Activated naive CD4-positive, alpha-beta T cell treated with anti-CD3 and anti-CD28 coated beads, Interleukin-2, amount 50 U/mL, for 16 hours (primary cell): ENCODE measurements at places on chromosomes 1 and 21.

DNA sequence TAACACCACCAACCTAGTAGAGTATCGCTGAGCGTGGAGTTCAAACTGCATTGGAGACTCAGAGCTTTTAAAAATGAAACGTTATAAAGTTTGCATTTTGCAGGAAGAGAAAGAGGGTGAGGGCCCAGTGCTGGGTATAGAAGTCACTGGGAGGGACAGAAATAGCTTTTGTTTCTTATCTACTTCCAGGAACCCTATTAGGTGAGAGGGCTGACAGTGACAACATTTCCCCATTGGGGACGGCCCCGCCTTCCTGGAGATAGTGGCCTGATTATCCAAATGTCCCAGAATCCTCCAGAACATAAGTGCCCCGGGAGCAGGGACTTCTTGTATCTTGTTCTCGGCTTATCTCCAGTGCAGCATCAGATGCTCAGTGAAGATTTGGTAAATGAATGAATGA is 574.9 kb downstream of the PTPRU start:
- DNase-seq = no peak

GRCh38 chr1:215256936-215257679 is 174.6 kb downstream of the KCNK2 start:
- DNase-seq = no peak

DNA sequence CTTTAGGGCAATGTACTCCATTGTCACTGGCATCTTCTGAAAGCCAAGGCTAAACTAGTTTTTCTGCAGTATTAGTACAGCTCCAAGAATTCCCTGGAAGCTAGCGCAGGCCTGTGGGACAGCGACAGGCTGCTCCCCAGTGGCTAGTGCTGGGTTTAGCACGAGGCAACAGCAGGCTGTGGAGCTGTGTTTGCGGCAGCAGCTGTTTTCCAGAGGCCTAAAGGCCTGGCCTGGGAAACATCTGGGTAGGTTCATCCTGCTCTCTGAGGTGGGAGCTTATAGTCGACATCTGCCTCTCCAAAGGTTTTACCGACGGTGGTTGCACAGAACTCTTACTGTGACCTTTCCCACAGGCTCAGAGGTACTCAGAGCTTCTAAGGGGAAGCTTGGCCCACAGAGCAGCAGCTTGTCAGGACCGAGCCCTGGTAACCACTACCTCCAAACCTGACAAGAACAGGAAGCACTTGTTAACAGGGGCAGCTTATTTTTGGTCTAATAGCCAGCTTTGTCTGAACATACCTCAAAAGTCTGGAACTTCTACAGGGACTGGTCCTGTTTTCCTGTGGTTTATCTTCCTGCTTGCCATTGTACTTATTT is 17.2 kb downstream of the CC2D1B start:
- DNase-seq = no peak

DNA sequence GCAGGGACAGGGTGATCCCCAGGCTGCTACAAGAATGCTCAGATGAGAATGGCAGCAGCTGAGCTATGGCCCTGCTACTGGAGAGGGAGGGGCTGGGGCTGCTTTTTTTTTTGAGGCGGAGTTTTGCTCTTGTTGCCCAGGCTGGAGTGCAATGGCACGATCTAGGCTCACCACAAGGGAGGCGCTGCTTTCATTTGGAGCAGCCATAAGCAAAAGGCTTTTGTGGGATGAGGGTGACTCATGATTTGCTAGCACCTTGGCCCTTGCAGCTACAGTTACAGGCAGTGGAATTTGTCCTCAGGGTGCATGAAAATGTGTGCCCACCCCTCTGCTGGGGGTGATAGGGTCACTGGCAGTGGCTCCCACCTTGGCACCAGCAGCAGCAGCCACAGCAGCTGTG is 32.4 kb upstream of the CYP4A22 start:
- DNase-seq = no peak
